ENCODE measurements at places on chromosomes 1 and 21. TPM values are rescaled to one million over a fixed set of nuclear protein-coding genes. Genes with fewer than 3 reads are reported as not detected.

DOP1B gene
- 72.0 TPM for total RNA-seq

KCNAB2 gene
- total RNA-seq, result 6.9 TPM

ABCG1 gene
- total RNA-seq, result 27.5 TPM

LY9 gene
- not detected for total RNA-seq

HRNR gene
- total RNA-seq, result not detected

KIAA0040 gene
- total RNA-seq, result 1.3 TPM

PKP1 gene
- not detected for total RNA-seq

CYYR1 gene
- total RNA-seq, result 1.9 TPM

FNDC5 gene
- 16.9 TPM for total RNA-seq

CPT2 gene
- total RNA-seq, result 5.0 TPM

C1orf210 gene
- not detected for total RNA-seq

PTPRC gene
- total RNA-seq, result 3.8 TPM

VCAM1 gene
- total RNA-seq, result 14.4 TPM
